Mammary epithelial cell (primary cell): ENCODE measurements at places on chromosomes 2 and 18. TPM values are rescaled to one million over a fixed set of nuclear protein-coding genes. Genes with fewer than 3 reads are reported as not detected.

VAMP8 gene
- total RNA-seq, result 94.0 TPM

LTBP1 gene
- 20.4 and 20.9 TPM in 2 replicates for total RNA-seq

EEF1B2 gene
- total RNA-seq, result 390 TPM

HOXD13 gene
- not detected in 2 replicates for total RNA-seq

INO80C gene
- 25.5 and 46.5 TPM in 2 replicates for total RNA-seq

ADGRF3 gene
- total RNA-seq, result 0.32 and 0.45 TPM in 2 replicates

KCTD1 gene
- 49.7 and 64.6 TPM in 2 replicates for total RNA-seq

ABCB11 gene
- total RNA-seq, result not detected

MAL gene
- not detected in 2 replicates for total RNA-seq

ERBB4 gene
- total RNA-seq, result not detected

UCN gene
- total RNA-seq, result 0.40 and 2.2 TPM in 2 replicates

ACKR3 gene
- 1.6 and 1.8 TPM in 2 replicates for total RNA-seq

ANKRD62 gene
- total RNA-seq, result not detected

AP1S3 gene
- total RNA-seq, result 32.0 TPM

SNED1 gene
- total RNA-seq, result 0.43 and 0.64 TPM in 2 replicates

WNT6 gene
- not detected in 2 replicates for total RNA-seq

MC4R gene
- not detected for total RNA-seq

KCNE4 gene
- 0.33 TPM for total RNA-seq

TUBA4B gene
- not detected for total RNA-seq

SYT4 gene
- not detected for total RNA-seq

POTEE gene
- total RNA-seq, result 0.19 and 0.26 TPM in 2 replicates

ZNF519 gene
- 3.1 and 5.5 TPM in 2 replicates for total RNA-seq

HOXD9 gene
- not detected in 2 replicates for total RNA-seq

ABI2 gene
- total RNA-seq, result 35.0 TPM

MAT2A gene
- total RNA-seq, result 204 and 257 TPM in 2 replicates

POLE4 gene
- 10.8 TPM for total RNA-seq

CRIM1 gene
- total RNA-seq, result 237 and 333 TPM in 2 replicates

CAPN14 gene
- total RNA-seq, result 0.21 and 0.47 TPM in 2 replicates

TGOLN2 gene
- total RNA-seq, result 64.8 and 67.1 TPM in 2 replicates

CHST10 gene
- 9.3 TPM for total RNA-seq

C2orf74 gene
- 13.3 and 22.0 TPM in 2 replicates for total RNA-seq

RAD51AP2 gene
- total RNA-seq, result 0.24 and 0.35 TPM in 2 replicates

RAB31 gene
- total RNA-seq, result 20.0 and 34.6 TPM in 2 replicates

RIF1 gene
- total RNA-seq, result 34.5 and 45.0 TPM in 2 replicates

SLC40A1 gene
- total RNA-seq, result not detected in 2 replicates

CTAGE1 gene
- not detected for total RNA-seq

SERPINB13 gene
- 8.8 TPM for total RNA-seq

IL18R1 gene
- 1.2 TPM for total RNA-seq

BUB1 gene
- 2.7 TPM for total RNA-seq

LRP1B gene
- 0.13 and 0.16 TPM in 2 replicates for total RNA-seq
